ENCODE measurements at places on chromosomes 11 and 22. TPM values are rescaled to one million over a fixed set of nuclear protein-coding genes. Genes with fewer than 3 reads are reported as not detected.

DNA sequence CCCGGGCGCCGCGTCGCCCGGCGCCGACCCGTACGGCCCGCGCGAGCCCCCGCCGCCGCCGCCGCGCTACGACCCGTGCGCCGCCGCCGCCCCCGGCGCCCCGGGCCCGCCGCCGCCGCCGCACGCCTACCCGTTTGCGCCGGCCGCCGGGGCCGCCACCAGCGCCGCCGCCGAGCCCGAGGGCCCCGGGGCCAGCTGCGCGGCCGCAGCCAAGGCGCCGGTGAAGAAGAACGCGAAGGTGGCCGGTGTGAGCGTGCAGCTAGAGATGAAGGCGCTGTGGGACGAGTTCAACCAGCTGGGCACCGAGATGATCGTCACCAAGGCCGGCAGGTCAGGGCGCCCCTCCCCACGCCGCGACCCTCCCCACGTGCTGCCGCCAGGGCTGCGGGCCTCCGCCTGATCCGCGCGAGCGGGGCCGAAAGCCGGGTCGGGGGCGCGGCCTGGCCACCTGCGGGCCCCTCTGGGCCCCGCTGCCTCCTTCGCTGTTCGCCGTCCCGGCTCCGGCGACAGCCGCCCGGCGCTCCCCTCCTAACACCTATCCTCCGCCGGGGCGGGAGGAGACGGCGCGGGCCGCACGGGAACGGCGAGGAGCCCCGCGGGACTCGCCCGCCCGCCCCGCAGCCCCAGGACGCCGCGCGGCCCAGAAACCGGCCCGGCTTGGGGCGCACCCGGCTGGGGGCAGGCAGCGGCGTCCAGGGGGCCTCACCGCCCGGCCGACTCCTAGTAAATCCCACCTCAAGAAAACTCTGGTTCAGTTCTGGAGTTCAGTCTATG, 560 bp downstream of the TBX1 start:
- DNase-seq, result no peak

- no peak for DNase-seq
These were observed 21.8 kb downstream of the DCUN1D5 start for GRCh38 chr11:103070142-103070541.

GRCh38 chr11:64742087-64742888, 1.7 kb downstream of the RASGRP2 start:
- no peak for DNase-seq

The MS4A1 gene
- total RNA-seq, result not detected

All from A172 (cell line).